ENCODE measurements at places on chromosomes 4 and X.

DNA sequence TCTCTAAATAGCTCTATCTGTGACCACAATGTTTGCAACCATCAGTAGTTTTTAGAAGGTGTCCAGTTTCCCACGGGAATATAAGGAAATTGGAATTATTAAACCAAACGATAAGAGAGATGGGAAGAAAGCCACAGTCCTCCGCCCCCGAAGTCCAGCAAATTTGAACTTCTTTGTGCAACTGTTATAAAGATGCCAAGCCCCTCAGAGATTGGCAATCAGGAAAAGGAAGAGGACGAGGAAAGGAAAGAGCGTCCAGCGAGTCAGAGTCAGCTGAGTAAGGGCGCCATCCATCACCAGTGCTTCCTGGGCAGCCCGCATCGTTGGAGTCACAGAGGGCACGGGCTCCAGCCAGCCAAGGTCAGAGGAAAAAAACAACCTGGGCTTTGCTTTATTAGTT, 35.7 kb downstream of the LDB2 start:
- no peak for DNase-seq

DNA sequence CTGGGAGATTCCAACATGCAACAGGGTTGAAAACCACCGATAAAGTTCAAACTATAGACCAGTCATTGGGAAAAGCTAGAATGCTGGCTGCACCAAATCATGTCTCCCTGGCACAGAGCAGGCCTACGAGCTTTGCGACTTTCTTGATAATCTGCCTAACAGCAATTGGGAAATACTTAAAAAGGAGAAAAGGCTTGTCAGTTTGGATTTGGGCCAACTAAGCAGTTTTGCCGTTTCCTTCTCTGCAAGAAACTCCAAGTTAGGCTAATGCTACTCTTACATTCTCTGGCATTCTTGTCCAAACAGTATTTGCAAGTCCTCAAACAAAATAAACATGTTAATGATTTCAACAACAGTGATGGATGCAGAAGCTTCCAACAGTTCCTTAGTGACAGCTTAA, 87.9 kb downstream of the PDK3 start:
- no peak for DNase-seq

- DNase-seq, result no peak
Observed at GRCh38 chrX:10988653-10989052, 122.5 kb upstream of the HCCS start.

DNA sequence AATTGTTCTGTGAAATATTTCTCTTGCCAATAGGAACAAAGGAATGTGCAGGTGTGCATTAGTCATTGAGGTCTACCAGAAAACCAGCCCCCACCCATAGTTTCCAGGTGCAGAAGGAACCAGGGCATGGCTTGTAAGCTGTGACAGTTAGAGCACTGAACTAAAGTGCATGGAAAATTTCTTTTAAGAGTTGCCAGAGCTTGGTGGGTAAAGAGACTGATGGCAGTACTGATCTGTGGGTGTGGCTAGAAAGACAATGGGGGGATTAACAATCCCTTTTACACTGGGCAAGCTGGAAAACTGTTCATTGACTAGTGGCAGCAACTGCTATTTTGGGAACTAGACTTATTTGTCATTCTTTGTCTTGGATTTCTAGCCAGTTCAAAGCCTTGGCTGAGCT, 326.9 kb downstream of the PCDH19 start:
- no peak for DNase-seq

- no peak for DNase-seq
Observed at GRCh38 chr4:158197194-158197776, 13.0 kb upstream of the TMEM144 start.

GRCh38 chr4:95319169-95319568, 229.6 kb downstream of the UNC5C start:
- DNase-seq, result no peak

DNA sequence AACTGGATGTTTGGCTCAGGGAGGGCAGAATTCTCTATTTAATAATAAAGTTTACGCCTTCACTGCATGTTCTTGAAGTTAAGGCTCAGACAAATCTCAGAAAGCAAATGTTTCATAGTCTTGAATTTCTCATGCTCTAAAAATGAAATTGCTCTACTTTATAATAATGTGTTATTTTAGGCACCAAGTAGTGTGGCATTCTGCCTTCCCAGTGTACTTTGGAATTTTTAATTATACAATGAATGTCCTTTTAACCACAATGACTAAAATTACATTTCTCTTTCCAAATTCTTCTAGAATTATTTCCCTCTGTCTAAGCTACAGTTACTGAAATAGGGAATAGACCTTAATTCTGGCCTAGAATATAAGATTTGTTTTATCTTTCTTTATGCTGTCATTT, 97.9 kb upstream of the PDE5A start:
- DNase-seq, result no peak
